ENCODE measurements at places on chromosomes 7 and 10. TPM values are rescaled to one million over a fixed set of nuclear protein-coding genes. Genes with fewer than 3 reads are reported as not detected.

Gene LEP
- polyA plus RNA-seq = 0.05 TPM

Gene GALNT17
- 9.2 TPM for polyA plus RNA-seq

Gene ANTXRL
- polyA plus RNA-seq = 0.39 TPM

Gene GIMAP4
- 40.9 TPM for polyA plus RNA-seq

GRCh38 chr7:100370303-100370702 is 3.0 kb upstream of the PILRA start:
- no peak for DNase-seq

- DNase-seq = no peak
Measured at GRCh38 chr7:8435590-8436545, 2.5 kb downstream of the NXPH1 start.

- DNase-seq = no peak
Measured at GRCh38 chr7:2175091-2175490, 57.7 kb downstream of the MAD1L1 start.

DNA sequence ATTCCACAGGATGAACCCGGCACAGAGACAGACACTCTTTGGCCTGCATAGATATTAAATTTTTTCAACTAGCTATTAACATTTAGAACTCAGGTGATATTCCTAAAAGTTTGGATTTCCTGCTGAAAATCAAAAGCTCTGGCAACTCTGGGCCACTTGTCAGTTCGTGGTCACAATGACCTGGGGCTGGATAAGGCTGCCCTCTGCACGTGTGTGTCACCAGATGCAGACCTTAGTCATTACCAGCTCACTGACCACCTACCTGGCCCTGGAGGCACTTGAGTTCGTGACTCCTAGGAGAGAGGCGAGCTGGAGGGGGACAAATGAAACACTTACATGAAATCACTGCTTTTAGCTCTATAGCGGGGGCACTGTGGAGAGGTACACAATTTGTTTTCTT is 126.5 kb downstream of the HIPK2 start:
- DNase-seq = no peak

- DNase-seq = no peak
Measured at GRCh38 chr10:51073453-51074237, 642 bp upstream of the PRKG1 start.

- DNase-seq = no peak
Measured at GRCh38 chr7:103772171-103772773, 217.2 kb downstream of the RELN start.

DNA sequence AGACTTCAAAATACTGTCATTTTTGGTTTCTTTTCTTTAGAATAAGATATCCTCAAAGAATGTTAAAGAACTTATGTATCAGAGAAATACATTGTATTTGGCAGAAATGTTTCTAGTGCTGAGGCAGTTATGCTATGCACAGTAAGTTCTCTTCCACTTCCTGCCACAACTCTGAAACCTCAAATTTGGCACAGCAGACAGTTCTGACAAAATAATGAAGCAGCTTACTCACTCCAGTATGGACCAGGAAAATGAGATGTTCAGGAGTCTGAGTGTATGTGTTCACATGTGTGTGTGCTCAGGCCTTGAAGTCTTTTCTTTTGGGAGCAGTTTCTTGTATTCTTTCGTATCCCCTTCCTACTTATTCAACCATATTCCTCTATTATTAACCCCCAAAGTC is 197.0 kb upstream of the AGK start:
- no peak for DNase-seq

GRCh38 chr7:142351145-142351544 is 93.3 kb upstream of the PRSS58 start:
- no peak for DNase-seq
